ENCODE measurements at places on chromosomes 7 and 10.

- no peak for DNase-seq
Observed at GRCh38 chr10:89001024-89001728, 10.6 kb downstream of the FAS start.

DNA sequence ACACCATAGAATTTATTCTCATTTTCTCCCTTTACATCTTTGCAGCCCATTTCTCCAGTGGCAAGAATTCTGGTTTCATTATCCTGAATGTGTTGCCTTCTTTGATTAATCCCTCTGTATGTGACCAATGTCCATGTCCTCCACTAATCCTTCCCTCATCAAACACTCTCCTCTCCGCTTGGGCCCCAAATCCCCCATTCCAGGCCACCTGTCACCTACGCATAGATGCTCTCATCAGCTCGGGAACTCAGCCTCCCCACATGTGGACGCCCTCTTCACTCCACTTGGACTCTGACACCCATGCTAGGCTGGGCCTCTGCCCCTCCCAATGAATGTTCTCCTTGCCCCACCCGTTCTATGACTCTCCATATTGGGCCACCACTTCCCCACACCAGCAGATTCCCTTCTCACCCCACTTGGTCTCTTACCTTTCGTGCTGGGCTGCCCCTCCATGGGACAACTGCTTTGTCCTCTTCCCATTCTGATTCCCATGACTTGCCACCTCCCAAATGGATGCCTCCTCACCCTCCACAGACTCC is 18.7 kb upstream of the RBM20 start:
- DNase-seq = no peak

- no peak for DNase-seq
Observed at GRCh38 chr7:92057375-92057774, 76.9 kb downstream of the CYP51A1 start.

DNA sequence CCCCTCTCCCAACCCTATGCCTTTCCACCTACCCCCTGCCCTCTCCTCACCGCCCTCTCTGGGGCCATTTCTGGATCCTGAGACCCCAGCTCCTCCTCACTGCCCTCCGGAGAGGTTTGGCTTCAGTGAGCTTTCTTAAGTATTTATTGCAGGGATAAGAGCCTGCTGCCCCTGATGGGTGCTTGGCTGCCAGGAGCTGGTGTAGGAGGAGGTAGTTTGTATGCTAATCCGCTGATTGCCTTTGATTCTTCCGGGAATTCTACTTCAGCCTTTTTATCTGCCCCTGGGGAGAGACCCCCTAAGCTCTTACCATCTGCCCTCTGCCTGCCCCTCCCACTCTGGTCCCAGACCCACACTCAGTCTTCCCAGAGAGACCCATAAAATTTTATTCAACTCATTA is 263.5 kb upstream of the PODXL start:
- no peak for DNase-seq

GRCh38 chr10:52452600-52453493 is 138.8 kb downstream of the DKK1 start:
- DNase-seq = no peak

DNA sequence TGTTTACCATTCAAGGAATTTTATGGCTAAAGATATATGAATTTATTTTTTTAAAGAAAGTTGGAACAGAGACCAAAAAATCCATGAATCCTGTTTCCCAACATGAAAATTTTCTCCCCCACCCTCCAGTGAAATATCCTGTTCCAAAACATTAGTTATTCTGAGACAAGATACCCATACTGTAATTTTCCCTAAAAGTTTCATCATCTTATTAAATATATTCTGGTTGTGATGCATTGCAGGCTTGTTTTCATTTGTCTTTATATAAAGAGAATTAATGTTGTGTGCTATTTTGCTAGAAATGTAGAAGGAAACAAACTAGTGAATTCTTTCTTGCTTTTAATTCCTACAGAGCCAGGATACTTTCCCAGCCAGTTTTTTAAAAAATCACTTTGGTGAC is 106.6 kb downstream of the EXOC4 start:
- DNase-seq = no peak

DNA sequence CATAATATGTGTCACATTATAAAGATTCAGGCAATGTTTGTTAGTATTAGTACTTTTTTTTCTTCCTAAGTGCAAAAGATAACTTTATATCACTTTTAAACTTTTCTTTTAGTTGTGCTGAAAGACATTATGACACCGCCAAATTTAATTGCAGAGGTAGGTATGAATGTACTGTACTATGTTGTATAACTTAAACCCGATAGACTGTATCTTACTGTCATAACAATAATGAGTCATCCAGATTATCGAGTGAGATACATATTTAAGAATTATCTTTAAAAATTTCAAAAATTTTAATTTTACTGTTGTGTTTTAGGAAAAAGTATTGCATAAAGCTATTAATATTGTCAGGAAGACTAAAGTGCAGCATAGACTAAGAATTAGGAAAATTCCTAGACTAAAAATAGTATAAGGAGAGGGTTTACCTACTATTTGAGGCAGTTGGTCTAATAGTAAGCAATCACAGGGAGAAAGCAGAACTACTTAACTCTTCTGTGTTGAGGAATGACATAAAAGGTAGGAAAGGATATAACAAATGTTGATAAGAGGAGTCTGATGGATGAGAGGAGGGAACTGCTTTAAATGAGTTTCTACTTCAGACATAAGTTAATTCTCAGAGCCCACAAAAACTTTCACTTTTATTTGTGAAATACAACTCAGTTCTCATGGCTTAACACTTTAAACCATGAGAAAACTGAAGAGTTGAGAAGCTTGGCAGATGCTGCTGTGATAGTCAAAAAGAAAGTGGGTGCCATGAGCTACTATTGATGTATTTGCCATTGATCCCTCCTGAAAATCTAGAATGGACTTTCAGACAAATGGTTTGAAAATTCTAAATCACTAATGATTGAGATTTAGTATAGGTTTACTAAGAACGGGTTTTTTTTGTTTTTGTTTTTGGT is 67.8 kb downstream of the PTEN start:
- no peak for DNase-seq

- no peak for DNase-seq
Observed at GRCh38 chr7:6615723-6616555, 529 bp downstream of the ZNF853 start.

DNA sequence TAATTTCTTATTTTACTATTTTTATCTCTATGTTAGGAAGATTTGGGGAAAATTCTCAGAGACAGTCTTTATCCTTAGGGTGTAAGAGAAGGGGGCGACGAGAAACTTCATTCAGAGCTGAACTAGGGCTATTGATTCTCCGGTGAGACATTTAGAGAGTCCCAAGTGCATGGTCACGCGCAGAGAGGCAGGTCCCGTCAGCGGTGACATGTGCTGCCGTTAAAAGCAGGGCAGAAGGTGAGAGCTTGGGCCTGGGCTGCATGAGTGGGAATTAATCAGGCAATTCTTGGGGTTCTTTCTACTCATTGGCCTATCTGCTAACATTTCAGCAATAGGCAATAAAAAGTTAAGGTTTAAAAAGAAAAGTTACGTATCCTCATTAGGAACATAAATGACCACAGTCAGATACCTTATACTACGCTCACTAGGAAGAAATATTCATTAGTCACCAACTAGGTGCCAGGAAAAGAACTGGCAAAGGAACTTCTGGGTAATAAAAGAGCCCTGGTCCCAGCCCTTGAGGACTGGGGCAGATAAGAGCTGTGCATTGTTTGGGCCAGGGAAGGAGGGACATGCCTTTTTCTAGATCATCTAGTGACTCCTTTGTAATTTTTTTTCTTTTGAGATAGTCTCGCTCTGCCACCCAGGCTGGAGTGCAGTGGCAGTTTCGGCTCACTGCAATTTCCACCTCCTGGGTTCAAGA is 21.2 kb downstream of the PRKCQ start:
- DNase-seq = no peak

DNA sequence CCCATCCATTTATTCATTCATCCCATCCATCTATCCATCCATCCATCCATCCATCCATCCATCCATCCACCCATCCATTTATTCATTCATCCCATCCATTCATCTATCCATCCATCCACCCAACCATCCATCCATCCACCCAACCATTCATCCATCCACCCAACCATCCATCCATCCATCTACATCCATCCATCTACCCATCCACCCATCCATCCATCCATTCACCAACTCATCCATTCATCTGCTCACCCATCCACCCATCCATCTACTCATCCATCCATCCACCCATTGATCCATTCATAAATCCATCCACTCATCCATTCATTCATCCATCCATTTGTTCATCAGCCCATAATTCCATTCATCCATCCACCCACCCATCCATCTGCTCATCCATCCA is 56.4 kb downstream of the PFKFB3 start:
- DNase-seq = no peak

- no peak for DNase-seq
Observed at GRCh38 chr7:145534301-145534700, 582.3 kb upstream of the CNTNAP2 start.

GRCh38 chr10:69088471-69088769 is 517 bp downstream of the SRGN start:
- DNase-seq = no peak

GRCh38 chr7:71518880-71519279 is 386.9 kb downstream of the GALNT17 start:
- no peak for DNase-seq

- no peak for DNase-seq
Observed at GRCh38 chr10:22111260-22111659, 106.6 kb downstream of the EBLN1 start.

GRCh38 chr10:92811986-92812385 is 36.3 kb upstream of the EXOC6 start:
- no peak for DNase-seq

- DNase-seq = no peak
Observed at GRCh38 chr7:142307246-142307900, 49.5 kb upstream of the PRSS58 start.

DNA sequence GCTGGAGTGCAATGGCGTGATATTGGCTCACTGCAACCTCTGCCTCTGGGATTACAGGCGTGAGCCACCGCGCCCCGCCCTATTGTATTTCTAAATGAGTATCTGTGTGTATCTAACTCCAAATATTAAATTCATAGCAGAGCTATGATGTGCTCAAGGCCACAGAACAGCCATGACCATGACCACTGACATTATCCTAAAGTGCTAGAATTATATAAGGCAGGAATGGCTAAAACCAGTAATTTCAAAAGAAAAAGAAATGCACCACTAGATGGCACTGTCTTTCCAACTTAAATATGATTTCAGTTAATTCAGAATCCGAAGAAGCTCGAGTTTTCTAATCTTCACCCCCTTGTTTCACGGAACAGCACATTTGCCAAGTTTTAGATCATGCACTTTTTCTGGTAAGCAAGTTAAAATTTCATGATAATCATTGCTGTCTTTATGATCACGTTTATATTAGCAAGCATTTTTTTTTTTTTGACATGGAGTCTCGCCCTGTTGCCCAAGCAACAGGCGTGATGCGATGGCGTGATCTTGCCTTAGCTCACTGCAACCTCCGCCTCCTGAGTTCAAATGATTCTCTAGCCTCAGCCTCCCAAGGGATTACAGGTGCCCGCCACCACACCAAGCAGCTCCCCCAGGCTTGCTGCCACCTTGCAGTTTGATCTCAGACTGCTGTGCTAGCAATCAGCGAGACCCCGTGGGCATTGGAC is 65.3 kb downstream of the OR13A1 start:
- DNase-seq = no peak

DNA sequence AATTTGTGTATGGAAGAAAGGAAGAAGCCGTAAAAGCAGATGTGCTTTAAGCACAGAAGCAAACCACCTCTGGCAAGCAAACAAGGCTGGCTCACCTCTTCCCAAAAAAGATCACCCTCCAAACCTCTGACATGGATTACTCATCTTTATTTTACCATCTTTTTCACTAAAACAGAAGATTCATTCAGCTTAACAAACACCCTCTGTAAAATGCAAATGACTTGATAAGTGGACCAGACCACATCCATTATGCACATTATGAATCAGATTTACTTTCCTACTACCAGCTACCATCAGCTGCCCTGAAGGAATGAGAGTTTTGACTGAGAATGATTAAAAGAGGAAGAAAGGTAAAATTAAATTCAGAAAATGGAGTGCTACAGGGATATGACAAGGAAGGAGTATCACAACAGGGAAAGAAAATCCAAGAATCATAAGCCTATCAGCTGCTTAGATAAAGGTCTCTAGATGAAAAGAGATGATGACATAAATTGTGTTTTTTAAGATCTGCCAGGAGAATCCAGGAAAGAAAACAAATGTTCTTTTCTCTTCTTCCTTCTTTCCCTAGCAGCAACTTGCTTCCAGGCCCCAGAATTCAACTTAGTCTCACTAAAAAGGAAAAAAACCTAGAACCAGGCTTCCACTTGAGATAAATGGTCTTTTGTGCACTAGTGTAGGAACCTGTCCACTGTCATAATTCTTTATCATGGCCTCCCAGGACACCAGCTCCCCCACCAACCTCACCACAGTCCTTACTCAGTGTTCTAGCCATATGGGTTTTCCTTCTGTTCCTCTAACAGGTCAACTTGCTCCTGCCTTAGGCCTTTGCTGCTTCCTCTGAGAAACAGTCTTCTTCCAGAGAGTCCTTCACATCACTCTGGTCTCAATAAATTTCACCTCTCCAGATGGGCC is 47.4 kb downstream of the JAZF1 start:
- no peak for DNase-seq

DNA sequence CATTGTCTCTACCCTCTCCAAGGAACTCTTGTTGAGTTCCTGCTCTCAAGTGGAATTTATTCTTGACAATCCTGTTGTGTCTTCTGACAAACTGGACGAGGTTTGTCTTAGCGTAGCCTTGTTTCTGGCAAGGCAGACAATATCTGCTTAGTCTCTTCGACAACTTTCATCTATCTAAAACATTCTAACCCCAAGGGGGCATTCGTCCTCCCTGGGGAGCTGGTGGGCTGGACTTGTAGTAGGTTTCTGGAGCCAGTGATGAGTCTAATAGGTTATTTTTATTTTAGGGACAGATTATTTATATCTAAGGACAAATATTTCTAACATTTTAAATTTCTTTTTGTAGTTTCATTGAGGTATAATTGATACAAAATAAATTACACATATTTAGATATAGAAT is 7.3 kb upstream of the C10orf120 start:
- no peak for DNase-seq

- DNase-seq = no peak
Observed at GRCh38 chr10:1148855-1149605, 92.8 kb downstream of the WDR37 start.

DNA sequence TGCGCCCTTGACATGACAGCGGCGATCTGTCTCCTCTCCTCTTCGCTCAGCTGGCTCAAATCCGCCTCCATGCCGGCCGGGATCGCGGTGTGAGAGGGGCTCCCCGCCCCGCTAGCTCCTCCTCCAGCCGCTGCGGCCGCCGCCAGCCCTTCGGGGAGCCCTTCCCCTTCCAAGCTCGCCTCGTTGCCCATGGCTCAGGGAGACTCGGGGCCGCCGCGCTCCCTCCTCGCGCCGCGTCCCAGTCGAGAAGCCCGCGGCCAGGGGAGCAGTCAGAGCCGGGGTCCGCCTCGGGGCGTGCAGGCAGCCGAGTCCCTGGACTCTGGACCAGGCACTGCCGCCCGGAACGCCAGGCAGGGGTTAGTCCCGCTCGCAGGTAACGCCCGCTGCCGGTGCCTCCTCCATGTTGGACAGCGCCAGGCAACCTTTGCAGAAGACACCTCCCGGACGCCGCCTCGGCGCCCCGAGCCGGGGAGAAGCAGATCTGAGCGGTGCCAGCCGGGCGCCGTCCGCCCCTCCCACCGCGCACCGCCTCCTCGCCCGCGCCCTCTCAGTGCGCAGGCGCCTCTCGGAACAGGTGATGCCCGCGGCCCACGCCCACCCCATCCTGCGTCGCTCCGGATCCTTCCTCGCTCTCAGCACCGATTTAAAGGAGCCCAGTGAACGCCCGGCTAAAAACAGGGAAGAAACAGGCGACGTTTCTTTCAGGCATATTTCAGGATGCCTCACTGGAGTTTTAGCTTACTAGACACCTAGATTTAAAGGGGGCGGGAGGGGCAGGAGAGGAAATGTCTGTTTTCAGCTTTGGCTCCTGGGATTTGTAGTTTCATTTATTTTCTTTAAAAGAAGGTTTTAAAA is at the start of gene PCLO:
PCLO (minus strand) TSS at position 483 of the 855 bp plus-strand sequence; CDS start at position 191, 292 bp downstream.
- DNase-seq = peak; percentile 94

Data from NCI-H1930 (cell line).